ENCODE measurements at places on chromosomes 3 and 15.

DNA sequence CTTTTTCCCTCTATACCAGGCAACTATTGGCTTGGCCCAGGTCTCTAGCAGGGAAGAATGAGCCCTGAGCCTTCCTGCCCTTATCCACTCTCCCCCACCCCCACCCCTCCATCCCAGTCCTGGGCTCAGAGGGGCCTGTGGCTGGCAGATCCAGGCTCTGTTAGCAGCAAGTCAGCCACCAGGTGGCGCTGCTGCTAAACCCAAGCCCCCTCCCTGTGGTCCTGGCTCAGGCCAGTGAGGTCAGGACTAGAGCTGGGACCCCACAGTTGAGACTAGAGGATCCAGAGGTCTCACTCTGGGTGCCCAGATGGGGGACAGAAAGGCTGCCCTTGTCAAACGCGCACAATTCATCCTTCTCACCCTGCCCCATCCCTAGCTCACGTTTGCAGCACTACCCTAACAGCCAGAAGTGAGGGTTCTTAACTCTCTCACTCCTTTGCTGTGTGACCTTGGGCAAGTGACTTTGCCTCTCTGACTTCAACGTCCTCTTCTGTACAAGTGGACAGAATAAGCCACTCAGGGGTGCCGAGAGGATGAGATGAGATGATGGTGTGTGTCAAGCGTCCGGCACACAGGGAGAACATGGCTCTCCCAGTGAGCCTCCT is 46.8 kb upstream of the SLC6A1 start:
- DNase-seq: peak; percentile 70

GRCh38 chr3:63863150-63864007 is at the start of the genes ATXN7 and THOC7:
ATXN7 (plus strand) TSS chr3:63863867; CDS start chr3:63912599, 48,732 bp downstream.
THOC7 (minus strand) TSS chr3:63863805; CDS start chr3:63863790, 15 bp downstream.
- DNase-seq: peak; percentile 61

DNA sequence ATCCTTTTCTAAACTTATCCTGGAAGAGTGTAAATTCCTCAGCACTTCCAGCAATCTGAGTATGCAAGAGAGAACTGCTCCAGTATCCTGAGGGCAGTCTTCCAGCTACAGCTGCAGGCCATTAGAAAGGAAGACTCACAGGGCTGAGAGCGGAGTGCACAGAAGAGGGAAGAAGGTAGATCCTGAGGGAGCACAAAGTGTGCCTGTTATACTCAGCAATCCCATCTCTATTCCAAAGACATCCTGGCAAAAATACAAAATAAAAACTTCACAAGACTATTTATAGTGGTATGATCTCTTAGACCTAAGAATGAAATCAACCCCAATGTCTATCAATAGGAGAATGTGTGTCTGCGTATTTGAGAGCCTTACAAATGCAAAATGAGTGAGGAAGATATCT is 292.0 kb downstream of the ZIC1 start:
- DNase-seq: no peak

- no peak for DNase-seq
These were observed 183.4 kb downstream of the NFKBIZ start for GRCh38 chr3:102032491-102033383.

GRCh38 chr3:44596621-44597020 is 11.9 kb downstream of the ZNF660 start:
- DNase-seq: no peak

DNA sequence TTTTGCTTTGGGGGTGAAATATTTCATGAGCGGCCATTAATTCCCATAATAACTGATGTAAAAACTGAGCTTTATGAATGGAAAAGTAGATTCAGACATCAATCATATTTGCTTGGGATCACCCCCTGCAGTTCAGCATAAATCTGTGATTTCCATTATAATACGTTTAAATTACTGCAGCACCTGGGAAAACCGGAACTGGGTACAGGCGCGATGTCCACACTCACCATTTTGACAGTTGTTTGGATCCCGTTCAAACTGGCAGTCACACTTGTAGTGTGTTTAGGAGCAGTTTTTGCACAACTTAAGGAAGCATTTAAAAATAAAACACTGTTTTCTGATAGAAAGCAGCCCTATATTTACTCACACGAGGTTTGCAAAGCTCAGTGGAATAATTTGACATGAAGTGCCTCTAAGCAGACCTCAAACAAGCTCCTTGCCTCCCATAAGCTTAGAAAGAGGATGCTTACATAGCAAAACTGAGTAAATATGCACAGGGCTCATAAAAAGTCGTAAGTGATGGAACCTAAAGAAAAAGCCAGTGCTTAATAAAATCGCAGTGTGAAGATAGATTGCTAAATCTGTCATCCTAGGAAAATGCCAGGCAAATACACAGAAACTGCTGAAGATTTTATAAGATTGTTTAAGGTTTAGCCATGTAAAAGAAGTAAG is 377.6 kb downstream of the PTPRG start:
- no peak for DNase-seq

- DNase-seq: peak; percentile 1
These were observed 72.7 kb upstream of the DCLK3 start for GRCh38 chr3:36837089-36837488.

GRCh38 chr3:143165211-143165610 is 45.6 kb downstream of the CHST2 start:
- no peak for DNase-seq

DNA sequence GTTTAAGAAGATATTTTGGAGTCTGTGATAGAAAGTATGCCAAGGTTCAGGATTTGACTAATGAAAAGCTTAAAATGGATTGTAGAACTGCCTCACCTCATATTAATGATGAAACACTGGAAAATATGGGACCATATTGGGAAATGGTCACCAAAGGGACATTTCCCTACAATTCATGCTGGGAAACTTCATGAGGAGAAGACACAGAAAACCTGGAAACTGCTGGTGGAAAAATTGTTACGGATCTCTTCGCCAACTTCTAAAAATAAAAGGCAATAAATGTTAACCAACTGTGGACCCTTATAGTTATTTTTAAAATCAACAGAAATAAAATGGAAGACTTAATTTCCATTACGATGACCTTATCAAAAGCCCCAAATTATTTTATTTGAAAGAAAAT is 97.6 kb upstream of the FRMD4B start:
- no peak for DNase-seq

DNA sequence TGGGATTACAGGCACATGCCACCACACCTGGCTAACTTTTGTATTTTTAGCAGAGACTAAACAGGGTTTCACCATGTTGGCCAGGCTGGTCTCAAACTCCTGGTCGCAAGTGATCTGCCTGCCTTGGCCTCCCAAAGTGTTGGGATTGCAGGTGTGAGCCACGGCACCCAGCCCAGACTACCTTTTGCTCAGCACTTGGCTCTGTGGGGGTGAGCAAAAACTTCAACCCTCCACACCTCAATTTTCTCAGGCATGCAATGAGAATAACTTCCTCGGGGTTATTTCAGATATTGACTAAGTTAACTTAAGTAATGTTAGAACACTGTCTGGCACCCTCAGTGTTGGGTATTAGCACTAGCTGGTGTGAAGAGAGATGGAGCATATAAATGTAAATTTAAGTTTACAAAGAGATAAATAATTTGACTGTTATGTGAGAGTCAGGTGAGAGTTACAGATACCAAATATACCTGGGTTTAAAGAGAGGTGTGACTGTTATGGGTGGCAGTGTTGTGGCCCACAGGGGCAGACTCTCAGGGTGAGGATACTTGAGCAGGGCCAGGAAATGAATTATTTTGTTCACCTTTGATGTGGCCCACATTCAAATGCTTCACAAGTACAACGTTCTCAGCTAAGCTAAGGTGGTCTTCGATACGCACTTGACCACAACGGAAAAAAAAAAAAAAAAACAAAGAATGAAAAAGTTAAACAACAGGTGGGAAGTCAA is 29.0 kb downstream of the CPOX start:
- no peak for DNase-seq

GRCh38 chr3:97815149-97815917 is 6.5 kb upstream of the CRYBG3 start:
- no peak for DNase-seq

- no peak for DNase-seq
These were observed 41.8 kb downstream of the RAB8B start for GRCh38 chr15:63231206-63231605.

GRCh38 chr3:128598884-128599664 is 51.5 kb downstream of the RPN1 start:
- no peak for DNase-seq

GRCh38 chr3:29285471-29286071 is 4.7 kb downstream of the RBMS3 start:
- DNase-seq: no peak

DNA sequence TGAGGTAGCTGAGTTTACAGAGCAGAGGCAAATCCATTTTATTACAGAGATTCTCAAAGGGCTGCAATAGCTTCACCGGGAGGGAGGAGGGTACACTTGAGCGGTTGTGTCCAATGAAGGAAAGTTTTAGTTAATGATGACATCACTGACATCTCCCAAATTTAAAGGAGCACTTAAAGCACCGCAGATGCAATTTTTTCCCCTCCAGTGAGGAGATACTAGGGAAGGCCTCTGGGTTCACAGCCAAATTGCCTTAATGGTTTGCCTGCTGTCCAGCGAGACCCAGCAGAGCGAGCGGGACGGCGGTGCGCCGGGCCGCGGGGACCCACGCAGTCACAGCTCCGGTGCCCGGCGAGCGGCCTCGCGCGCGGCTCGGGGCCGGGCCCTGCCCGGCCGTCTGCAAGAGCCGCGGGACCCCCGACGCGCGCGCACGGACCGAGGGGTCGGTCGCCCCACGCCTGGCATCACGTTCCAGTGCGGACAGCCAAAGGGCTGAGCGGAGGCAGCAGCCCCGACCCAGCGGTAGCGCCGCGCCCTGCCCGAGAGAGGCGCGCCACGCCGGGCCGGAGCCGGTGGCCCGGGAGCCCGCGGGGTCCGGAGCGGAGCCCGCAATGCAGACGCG is 160.5 kb upstream of the CHRNA7 start:
- DNase-seq: no peak

DNA sequence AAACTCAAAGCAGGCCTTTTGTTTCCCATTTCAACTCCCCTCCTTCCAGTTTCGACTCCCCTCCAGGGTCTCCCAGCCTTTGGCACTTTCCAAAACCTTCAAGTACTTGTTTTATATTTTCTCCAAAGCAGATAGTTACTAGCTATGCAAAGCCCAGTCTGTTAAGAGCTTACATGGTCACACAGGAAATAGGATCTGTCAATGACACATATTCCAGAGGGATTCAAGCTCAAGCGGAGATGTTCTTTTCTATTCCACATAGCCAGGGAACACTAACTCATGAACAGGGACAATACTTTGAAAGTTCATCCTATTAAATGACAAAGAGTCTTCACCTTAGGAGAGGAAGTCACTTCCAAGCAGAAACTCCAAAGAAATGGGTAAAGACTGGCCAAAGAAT is 18.6 kb downstream of the SUCLG2 start:
- no peak for DNase-seq

- no peak for DNase-seq
These were observed 37.1 kb downstream of the IL17RD start for GRCh38 chr3:57127891-57128518.

- DNase-seq: no peak
These were observed 82.7 kb upstream of the SELENOK start for GRCh38 chr3:53974324-53974723.

GRCh38 chr15:77617476-77618230 is 15.1 kb downstream of the LINGO1 start:
- peak; percentile 77 for DNase-seq

DNA sequence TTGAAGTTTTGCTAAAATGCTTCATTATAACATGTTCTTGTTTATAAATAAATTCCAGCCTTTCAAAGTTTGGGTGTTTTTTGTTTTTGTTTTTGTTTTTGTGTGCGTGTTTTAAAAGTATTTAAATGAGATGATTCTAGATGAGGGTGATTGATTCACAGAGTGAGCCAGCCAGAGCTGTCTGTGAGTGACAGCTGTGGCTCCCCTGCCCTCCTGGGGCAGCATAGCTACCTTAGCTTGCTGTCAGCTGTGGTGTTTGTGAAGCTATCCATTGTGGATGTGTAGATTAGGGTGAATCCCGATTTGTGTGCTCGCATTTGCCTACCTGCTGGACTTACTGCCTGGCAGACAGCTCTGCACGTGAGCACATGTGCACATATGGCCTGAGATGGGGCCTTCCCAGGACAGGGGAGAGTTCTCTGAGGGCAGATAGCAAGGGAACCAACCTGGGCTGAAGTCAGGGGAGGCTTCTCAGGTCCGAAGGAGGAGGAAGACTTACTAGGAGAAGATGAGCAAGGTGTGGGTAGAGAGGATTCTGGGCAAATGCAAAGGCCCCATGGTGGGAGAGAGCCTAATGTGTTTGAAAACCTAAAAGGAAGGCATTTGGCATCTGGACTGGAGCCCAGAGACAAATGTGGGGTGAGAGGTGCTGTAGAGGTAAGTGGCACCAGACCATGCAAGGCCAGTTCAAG is 124.2 kb downstream of the EEFSEC start:
- DNase-seq: no peak

DNA sequence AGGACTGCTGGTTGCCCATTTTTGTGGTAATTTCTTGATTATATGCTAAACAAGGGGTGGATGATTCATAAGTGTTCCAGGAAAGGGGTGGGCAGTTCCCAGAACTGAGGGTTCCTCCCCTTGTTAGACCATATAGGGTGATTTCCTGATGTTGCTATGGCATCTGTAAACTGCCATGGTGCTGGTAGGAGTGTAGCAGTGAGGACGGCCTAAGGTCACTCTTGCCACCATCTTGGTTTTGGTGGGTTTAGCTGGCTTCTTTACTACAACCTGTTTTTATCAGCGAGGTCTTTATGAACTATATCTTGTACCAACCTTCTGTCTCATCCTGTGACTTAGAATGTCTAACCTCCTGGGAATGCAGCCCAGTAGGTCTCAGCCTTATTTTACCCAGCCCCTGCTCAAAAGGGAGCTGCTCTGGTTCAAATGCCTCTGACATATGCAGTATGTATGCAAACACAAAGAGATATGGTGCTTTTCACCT is 46.2 kb downstream of the C3orf38 start:
- no peak for DNase-seq

- peak; percentile 70 for DNase-seq
These were observed 41.7 kb downstream of the OXSM start for GRCh38 chr3:25831578-25831977.

DNA sequence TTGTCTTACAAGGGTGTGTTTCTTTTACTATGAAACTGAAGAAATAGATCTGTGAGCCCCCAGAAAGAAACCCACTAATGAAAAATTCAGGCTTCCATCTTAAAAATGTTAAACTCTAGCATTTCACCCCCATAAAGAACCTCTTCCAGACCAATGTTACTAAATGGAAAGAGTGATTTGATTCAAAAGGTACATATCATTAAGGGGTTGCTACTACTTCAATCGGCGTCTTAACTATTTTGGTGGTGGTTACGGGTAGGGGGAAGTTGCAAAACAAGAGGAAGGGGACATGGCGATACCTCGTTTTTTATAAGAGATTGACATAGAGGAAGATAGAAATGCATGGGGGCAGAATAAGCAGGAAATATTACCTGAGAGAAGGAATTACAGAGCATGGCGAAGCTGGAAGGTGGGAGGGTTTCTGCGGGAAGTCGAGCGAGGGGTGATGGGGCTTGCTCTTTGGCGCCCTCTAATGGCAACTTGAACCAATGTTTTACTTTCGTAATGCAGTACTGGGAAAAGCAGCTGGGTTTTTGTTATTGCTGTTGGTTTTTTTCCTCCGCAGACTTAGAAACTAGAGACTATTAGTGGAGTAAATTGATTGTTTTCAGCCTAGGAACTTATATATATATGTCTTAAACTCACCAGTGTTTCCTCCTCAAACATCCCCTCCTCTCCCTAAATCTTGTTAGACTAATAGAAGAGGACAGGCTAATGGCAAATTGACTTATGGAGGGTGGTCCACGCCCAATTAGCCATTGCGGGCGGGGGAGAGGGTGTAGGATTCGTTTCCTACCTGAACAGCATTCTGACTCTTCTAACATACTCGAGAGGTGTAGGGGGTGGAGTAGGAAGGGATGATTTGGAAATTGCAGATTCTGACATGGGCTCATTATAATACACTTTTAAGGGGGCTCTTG is 11.3 kb upstream of the SOX2 start:
- DNase-seq: peak; percentile 79
